ENCODE measurements at places on chromosomes 6 and 20.

- peak; percentile 80 for DNase-seq
These were observed 1.5 kb downstream of the SOX18 start for GRCh38 chr20:64047968-64048401.

GRCh38 chr6:71410164-71410566 is 121.6 kb downstream of the OGFRL1 start:
- DNase-seq, result no peak

DNA sequence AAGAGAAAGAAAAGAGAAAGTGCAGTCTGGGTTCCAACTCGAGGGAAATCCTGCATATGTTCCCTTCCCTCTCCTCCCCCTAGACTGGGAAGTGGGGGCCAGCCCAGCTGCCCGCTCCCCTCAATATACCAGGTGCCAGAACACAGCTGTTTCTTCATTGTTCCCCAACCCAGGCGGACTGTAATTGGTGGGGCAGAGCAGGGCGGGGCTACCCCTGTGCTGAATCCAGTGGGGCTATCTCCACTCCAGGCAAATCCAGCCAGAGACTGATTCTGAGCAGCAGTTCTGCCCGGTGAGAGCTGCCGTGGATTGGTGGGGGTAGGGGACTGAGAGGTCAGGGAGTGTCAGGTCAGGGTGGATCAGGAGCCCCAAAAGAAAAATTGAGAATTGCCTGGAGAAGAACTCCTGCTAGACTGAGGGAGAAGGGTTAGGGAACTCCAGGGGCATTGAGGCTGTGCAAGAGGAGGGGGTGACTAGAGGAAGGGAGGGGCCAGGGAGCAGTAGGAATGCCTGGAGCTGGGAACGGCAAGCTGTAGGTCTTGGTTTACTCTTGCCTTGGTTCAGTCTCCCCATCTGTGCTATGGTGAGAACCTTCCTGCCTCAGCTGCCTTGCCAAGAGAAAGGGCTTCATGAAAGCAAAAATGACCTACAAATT is at the start of gene MYMX:
MYMX (plus strand) TSS at position 250 of the 655 bp plus-strand sequence. CDS start 546 bp downstream, outside the sequence.
- no peak for DNase-seq

GRCh38 chr6:16705081-16705993 is 55.9 kb downstream of the ATXN1 start:
- peak; percentile 62 for DNase-seq

GRCh38 chr6:137698636-137699030 is 168.4 kb upstream of the TNFAIP3 start:
- peak; percentile 66 for DNase-seq

DNA sequence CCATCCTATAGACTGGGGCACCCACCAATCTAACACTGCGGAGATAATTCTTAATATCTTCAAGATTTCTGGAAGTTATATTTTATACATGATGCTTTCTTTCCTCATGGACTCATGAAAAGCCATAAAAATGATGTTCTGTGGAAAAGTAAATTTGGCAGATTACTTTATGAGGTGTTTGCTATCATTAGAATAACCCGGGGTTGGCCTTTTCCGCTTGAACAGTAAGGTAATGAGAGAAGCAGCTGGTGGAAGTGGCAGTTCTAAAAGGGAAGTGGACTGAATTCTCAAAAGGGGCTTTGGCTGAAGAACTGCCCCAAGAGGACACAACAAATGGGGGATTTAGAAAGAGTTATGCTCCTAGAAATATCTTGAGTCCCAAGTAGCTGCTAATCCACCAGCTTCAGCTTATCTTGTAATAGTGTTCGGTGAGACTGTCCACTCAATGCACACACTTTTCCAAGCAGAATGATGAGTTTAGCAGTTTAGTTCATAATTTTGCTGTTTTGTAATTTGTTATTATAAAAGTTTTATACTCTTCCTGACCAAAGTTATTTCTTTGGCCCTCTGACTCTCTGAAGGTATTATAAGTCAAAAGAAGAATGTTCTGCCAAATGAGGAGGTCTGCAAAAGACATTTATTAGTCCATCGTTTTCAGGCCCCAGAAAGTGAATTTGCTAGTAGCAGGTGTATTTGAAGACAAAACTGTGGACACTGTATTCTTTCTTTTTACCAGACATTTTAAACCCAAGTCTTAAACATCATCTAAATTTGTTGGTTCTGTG is 2.9 kb downstream of the ISM1 start:
- DNase-seq, result no peak

DNA sequence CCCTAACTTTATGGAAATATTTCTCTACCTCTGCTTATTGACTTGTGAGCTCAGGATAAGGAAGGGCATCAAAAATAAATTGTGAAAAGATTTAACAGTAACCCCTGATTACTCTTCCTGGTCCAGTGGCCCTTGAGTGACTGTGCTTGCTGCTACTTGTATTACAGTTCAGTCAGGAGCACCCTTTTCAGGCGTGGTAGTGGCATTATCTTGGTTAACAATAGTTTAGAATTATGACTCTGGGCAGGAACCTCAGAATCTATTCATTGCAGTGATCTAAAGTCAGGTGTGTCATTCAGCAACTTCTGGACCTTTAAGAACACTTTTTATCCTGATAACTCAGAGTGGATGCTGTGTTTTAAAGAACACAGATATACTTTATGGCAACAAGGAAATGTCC is 43.4 kb downstream of the FAM135A start:
- no peak for DNase-seq

GRCh38 chr20:14996883-14997672 is 659.7 kb upstream of the FLRT3 start:
- DNase-seq, result no peak

GRCh38 chr6:140311146-140311545 is 936.7 kb upstream of the CITED2 start:
- DNase-seq, result no peak

- DNase-seq, result no peak
These were observed 14.2 kb upstream of the SLCO4A1 start for GRCh38 chr20:62627901-62628612.

GRCh38 chr6:100088009-100088408 is 94.0 kb upstream of the MCHR2 start:
- DNase-seq, result no peak

GRCh38 chr6:72580281-72580940 is 41.5 kb upstream of the KCNQ5 start:
- peak; percentile 90 for DNase-seq

GRCh38 chr6:40252531-40253258 is 318.4 kb upstream of the MOCS1 start:
- no peak for DNase-seq

DNA sequence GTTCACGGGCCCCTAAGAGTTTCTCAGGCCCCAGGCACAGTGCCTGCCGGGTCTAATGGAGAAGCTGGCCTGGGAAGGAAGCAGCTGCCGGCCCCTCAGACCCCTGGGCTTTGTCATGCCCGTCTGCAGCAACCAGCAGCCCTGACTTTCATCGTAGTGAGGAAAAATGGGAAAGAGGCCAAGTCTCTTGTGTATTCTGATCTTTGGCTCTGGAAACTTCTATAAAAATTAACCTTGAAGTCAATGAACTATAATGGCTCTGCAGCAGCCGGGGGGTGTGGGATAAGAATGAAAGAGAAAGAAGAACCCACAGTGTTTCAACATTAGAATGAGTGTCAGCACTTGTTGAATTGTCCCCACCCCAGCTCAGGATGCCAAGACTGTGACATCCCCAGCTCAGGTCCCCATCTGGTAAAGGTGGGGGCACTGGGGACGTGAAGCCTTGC is 12.9 kb downstream of the TGM2 start:
- no peak for DNase-seq

DNA sequence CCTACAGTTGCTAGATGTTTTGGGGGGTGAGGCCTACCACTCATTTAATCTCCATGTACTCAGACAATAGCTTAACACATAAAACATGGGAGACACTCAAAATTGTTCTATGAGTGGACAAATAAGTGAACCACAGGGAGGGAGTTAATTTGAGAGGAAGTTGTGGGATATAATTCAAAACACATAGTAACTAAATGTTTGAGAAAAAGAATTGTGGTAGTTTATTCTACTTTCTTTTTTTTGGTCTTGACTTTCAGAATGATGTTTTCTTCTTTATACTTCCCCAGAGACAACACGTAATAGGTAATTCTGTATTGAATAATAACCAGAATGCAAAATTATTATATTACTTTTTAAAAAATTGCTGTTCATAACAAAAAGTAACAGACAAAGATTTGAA is 453.8 kb downstream of the RFPL4B start:
- DNase-seq, result no peak

GRCh38 chr6:164085091-164086075 is 670.9 kb downstream of the QKI start:
- no peak for DNase-seq

DNA sequence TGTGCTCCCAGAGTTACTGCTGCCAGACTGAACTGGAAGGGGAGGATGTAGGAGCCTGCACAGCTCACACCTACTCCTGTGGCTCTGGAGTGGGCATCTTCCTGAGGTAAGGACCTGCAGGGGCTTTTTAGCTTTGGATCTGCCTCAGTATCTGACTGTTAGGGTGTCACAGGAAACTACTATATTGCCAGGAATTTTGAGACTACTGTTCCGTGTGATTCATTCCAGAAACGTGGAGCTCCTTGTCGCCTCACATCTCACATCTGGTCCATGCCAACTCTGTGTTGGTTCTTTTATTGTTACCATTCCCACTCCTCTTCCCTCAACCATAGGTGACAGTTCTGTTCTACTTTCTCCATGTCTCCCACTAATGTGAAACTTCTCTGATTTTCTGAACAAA is 34.1 kb downstream of the PRPH2 start:
- no peak for DNase-seq

DNA sequence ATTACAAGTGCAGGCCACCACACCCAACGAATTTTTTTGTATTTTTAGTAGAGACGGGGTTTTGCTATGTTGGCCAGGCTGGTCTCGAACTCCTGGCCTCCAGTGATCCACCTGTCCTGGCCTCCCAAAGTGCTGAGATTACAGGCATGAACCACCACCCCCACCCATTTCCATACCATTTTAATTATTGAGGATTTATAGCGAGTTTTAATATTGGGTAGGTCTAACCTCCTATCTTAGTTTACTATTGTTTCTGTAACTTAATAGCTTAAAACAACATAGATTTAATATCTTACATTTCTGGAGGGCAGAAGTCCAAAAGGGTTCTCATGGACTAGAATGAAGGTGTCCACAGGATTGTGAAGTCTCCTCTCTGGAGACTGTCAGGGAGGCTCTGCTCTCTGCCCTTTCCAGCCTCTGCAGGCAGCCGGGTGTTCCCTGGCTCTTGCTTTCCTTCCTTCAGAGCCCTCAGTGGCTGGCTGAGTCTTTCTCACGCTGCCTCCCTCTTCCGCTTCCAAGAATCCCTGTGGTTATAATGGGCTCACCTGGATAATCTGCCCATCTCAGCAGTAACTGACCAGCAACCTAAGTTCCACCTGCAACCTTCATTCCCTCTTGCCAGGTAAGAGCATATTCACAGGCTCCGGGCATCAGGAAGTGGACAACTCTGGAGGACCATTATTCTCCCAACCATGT is 18.6 kb upstream of the BCAS4 start:
- no peak for DNase-seq

DNA sequence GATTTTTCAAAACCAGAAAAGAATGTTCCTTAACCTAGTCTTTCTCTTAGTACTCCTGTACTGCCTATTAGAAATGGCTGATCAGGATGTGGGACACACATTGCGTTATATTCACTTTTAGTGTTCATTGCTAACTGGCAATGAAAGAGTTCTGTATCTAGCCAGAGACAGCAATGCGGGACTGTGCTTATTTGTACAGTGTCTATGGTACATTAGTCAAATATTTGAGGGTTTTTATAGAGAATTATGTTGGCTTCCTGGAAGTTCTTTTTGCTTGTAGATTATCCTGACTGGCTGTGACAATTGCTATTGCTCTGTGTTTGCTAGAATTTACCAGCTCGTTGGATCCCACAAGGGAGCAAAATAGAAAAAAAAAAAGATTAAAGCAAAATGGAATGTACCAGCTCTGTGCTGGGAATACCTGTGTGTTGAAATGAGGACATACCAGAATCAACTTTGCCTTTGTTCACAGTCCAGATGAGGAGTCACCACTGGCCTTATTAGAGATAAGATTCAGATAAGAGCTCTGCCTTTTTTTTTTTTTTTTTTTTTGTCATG is 22.4 kb upstream of the IFNGR1 start:
- DNase-seq, result no peak

- DNase-seq, result no peak
These were observed 986.8 kb upstream of the SLC35B3 start for GRCh38 chr6:9422138-9422537.

DNA sequence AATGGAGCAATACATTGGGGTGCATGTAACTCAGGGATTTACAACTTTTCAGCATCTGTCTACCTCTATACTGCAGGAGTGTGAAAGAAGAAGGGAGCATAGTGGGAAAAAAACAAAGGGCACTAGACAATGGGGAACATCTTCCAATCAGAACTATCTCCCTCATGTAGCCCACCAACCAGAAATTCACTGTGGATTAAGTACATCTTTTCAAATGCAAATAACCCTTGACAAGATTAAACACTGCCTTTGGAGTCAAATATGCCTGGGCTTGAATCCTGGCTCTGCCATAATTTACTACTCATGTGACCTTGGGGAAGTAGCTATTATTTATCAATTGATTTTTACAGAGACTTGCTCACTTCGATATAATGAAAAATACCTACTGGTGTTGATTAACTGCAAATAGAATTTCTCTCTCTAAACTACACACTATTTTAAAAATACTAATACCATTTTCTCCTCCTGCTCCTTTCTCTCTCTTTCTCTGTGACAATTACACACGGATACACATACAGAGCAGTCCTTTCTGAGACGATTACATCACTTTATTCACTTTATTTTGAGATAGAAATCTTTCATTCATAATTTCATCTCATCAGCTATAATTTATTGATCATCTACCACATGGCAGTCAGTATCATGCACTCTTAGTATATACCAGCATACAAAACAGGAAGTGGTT is 783.7 kb downstream of the FRK start:
- no peak for DNase-seq

DNA sequence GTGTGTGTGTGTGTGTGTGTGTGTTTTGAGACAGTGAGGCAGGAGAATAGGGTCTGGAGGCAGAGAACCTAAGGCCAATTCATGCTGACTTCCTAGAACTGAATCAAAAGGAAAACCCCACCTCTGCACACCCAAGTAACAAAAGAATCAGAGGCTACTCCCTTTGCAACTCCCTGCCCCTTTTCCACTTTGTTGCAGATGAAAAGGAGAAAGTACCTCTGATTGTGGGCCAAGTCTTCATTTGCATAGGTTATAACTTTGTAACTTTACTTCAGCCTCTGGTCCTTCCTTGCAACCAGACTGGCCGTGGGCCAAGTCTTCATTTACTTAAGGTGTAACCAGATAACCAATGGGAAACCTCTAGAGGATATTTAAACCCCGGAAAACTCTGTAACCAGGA is 168.8 kb downstream of the EYA2 start:
- DNase-seq, result no peak

DNA sequence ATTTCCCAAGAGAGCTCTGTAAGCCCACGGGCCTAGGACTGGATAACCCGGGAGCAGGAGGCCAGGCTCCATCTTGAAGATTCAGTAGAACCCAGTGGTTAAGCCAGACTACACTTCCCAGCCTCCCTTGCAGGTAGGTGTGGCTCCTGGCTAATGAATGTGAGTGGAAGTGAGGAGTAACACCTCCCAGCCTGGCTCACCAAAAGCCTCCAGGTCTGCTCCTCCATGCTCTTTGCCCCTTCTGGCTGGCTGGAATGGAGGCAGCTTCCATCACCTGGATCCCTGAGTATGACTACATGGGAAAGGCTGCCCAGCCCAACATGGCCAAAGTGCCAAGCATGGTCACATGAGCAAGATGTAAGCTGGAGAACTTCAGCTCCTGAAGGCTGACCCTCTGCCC is 9.7 kb downstream of the LRRN4 start:
- DNase-seq, result peak; percentile 30
